AG04450 (cell line): ENCODE measurements at places on chromosomes 6 and 20.
A peak's percentile ranks its signal among the peaks of the same experiment; 100 is the strongest.

GRCh38 chr6:83370567-83370966, 60.3 kb downstream of the ME1 start:
- peak; percentile 34 for DNase-seq

GRCh38 chr6:69758214-69758613, 38.6 kb downstream of the LMBRD1 start:
- no peak for DNase-seq

GRCh38 chr6:46909371-46909770, 12.4 kb downstream of the ADGRF5 start:
- DNase-seq = no peak

DNA sequence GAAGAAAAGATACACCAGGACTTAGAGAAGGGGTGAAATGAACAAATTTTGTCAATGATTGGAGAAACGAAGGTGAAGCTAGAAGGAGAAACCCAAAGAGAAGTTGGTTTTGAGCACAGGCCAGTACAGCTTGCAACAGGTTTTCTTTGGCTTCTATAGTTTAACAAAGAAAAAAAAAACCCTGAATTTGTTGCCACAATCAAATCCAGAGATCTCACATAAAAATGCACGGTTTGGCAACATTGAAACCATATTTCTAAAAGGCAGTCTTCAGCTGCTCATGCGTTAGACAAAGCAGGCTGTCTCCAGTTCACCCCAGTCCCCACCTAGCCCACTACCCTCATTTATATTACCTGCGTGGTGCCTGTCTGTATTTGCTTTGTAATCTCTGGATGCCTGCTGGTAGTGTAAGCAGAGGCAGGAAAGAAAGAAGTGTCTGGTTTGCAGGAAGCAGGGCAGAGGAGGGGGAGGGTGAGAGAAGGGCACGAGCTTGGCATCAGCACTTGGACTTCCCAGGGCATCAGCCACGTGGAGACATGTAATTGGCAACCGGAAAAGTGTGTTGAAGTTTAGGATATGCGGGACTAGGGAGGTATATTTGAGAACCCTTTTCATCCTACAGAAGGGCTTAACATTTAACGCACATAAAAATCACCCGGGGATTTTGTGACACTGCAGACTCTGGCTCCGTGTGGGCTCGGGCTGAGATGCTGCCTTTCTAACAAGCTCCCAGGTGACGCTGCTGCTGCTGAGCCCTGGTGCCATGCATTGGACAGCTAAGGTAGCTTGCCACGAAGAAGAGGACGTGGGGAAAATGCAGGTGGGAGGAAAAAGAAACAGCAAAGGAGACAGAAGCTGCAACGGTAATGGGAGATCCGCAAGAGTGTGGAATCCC, 14.4 kb downstream of the PFDN4 start:
- no peak for DNase-seq

- DNase-seq = no peak
Observed at GRCh38 chr20:59412181-59412580, 111.8 kb downstream of the EDN3 start.

- no peak for DNase-seq
Observed at GRCh38 chr6:1130709-1131108, 181.2 kb upstream of the FOXQ1 start.
